GM23248 (cell line): ENCODE measurements at places on chromosomes 12 and 14.
A peak's percentile ranks its signal among the peaks of the same experiment; 100 is the strongest.

DNA sequence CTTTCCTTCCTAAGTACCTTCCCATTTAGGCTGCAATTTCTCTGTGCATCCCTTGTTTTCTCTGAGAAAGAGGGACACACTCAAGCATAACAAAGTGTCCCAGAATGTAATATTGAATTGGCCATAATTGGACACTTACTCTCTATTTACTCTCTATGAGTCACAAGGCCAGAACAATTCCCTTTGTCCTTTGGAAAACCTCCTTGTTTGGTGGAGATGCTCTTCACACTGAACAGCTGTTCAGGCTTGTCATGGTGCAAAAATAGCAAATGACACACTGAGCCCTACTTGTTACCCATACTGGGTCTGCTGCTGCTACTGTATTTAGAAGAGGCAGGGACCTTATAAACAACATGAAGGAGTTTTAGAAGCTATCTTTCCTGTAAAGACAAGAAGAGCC, 1590.5 kb upstream of the TMEM132C start:
- no peak overlapping the region for H3K27ac ChIP-seq
- no peaks in the 10 kb centered on the region for H3K36me3 ChIP-seq
- no peak for DNase-seq

- peaks cover 21% of the 10 kb centered on the region for H3K4me1 ChIP-seq
- peak; percentile 84 for DNase-seq
- 0 out of 2 replicates have a peak overlapping the region, but pooled peaks have one; percentile 20 for H3K27ac ChIP-seq
- no peaks in the 10 kb centered on the region for H3K27me3 ChIP-seq
- peak overlapping the region; percentile 10; the same call in 1 of the 2 replicates for H3K4me3 ChIP-seq
Measured at GRCh38 chr14:75310295-75311111, 31.9 kb downstream of the FOS start.

DNA sequence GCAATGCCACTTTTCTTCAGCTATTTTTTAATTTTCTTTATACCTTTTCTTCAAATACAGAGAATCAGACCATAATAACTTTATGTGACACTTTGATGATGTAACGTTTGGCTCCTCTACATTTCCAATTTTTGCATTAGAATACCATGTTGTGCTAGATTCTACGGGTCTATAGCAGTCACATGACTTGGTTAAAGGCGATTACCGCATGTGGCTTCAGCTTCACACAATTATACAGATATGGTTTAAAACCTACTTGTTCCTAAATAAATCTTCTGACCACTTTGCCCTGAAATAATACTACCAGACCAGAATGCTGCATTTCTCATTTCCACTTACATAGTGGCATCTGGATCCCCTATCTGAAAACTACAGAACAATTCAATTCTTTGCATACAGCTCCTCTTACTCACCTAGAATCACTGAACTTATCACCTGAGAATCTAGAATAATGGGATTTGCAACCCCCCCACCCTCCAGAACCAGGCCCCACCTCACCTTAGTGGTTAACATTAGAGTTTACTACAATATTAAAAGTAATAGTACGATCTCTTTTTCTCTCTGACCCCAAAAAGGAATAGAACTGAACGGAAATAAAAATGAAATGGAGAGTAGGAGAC, 1.3 kb downstream of the MAX start:
- peak overlapping the region; percentile 86 for H3K4me3 ChIP-seq
- peaks cover 10% of the 10 kb centered on the region; the same call in 1 of the 2 replicates for H3K36me3 ChIP-seq
- DNase-seq, result peak; percentile 47
- peaks cover 33% of the 10 kb centered on the region for H3K4me1 ChIP-seq
- H3K27me3 ChIP-seq, result no peaks in the 10 kb centered on the region

DNA sequence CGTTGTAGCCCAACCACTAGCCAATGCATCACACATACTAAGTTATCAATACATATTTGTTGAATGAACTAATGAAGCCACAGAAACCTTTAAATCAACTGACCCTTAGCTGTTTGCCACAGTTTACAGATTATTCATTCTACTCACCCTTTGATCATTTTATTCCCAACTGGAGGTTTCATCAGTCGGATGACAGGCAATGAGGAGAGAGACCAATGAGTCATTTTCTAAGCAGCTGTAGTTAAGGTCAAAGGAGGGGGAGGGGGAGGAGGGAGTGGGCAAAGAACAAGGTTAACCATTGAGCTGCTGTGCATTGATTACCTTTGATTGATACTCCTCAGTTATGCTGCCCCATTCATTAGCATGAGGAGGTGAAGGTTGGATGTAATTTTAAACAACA, 469.5 kb downstream of the VRK1 start:
- peak; percentile 38 for DNase-seq
- H3K36me3 ChIP-seq, result no peaks in the 10 kb centered on the region
- H3K27me3 ChIP-seq, result no peaks in the 10 kb centered on the region
- no peak overlapping the region for H3K4me3 ChIP-seq

DNA sequence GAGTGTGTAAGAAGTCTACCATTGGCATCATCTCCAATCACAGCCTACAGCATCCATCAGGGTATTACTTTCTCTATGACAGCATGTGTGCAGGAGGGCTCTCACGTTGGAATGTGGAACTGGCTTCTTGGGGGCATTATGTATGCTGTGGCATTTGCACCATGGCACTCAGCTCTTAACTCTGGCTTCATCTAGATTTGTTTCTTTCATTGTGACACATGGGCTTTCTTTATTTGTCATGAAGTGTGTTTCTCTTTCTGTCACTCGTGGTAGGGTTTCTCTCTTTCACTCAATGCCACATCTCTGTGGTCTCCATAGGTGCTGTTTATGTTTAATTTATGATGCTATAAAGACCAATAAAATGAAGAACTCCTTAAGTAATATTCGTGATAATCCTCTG, 191.2 kb upstream of the GARIN2 start:
- H3K4me1 ChIP-seq, result peaks cover 3% of the 10 kb centered on the region; the same call in 1 of the 2 replicates
- no peak for DNase-seq
- no peak overlapping the region for H3K27ac ChIP-seq
- H3K27me3 ChIP-seq, result no peaks in the 10 kb centered on the region
- H3K4me3 ChIP-seq, result no peak overlapping the region

GRCh38 chr12:51886021-51886710, 1.7 kb upstream of the ANKRD33 start:
- peaks cover 12% of the 10 kb centered on the region for H3K4me1 ChIP-seq
- peak; percentile 97 for DNase-seq
- no peaks in the 10 kb centered on the region for H3K36me3 ChIP-seq
- H3K4me3 ChIP-seq, result peak overlapping the region; percentile 40
- H3K27me3 ChIP-seq, result no peaks in the 10 kb centered on the region

GRCh38 chr12:62761658-62762057, 173.3 kb downstream of the PPM1H start:
- H3K4me3 ChIP-seq, result no peak overlapping the region
- H3K27ac ChIP-seq, result no peak overlapping the region
- no peaks in the 10 kb centered on the region for H3K27me3 ChIP-seq
